ENCODE measurements at places on chromosomes 11 and 22.

DNA sequence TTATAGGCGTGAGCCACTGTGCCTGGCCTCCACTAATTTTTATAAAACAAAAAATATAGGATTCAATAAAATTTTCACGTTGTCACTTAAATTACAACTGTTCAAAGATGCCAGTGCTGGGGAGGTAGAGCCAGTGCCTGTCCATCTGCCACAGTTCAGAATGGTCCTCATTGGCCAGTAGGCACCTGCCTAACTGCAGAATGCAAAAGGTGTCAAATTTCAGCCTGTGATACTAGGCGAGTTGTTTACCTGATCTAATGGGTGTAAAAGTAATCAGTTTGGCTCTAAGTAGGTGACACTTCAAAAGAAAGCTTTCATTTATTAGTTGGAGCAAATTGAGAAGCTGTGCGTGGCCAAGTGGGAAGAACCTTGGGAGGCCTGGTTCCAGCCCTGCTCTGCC is 2.4 kb downstream of the SMARCB1 start:
- DNase-seq, result no peak

DNA sequence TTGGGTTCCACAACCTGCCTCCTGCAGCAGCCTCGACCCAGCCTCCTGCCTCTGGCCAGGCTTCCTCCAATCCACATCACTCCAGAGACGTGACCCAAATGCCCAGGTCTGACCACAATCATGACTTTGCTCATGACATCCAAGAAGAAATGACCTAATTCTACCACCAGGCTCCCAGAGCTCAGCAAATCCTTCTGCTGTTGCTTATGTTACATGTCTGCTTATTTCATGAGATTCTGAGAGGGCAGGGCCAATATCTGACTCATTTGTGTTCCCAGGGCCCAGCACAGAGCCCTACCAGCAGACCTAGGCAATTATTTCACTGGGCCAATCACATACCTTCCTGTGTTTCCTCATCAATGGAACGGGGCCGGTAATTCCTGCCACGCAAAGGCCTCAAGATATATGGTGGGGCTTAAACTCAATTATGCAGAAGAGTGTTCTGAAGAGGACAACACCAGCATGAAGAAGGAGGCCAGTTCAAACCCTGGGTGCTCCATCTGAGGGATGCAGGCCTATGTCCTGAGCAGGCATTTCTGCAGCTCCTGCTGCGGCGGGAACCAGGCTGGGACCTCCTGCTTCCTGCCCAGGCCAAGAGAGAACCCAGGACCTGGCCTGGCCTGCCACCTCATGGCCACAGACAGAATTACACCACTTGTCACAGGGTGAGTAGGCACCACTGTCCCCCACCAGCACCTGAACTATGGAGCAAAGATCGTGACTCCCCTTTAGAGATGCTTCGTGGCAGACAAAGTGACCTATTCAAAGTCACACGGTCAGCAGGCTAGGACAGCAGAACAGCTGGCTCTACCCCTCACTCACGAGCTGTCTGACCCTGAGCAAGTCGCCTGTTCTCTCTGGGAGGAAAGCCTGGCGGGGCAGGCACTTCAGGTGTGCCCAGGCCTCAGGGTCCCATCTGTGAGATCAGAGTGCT is 5.9 kb downstream of the CENPM start:
- DNase-seq, result peak; percentile 83

GRCh38 chr11:100010393-100010792 is 676.7 kb upstream of the ARHGAP42 start:
- no peak for DNase-seq

DNA sequence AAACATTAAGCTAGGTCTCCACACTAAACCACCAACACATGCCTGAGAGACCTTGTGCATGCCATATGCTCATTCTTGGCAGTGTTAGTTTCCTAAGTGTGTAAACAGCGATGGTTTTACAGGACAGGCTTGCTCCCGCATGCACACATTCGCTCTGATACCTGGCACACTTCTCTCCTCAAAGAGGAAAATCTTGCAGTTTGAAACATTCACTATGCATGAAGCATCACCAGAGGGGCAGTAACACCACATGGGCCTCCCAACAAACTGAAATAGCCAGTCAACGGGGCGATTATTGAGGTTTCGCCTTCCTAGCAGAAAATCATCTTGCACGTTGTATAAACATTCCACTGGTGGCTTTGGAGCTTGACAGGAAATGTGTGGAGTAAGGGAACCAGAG is 52.6 kb downstream of the ABTB2 start:
- peak; percentile 44 for DNase-seq

DNA sequence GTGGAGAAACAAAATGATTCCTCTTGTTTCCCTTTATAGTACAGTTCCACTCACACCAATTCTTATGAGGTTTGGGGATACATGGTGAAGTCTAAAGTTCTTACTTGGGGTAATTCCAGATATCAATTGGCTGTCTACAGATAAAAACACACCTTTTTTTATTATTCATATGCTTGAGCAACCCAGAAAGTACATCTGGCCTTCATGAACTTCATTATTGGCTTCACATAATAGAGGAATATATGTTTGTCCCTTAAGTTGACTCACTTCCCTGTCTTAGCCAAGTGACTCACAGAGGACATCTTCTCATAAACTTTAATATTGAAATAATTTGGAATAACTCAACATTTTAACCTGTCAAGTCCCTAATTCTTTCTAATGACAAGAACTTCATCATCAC is 36.3 kb upstream of the SOX6 start:
- peak; percentile 28 for DNase-seq

DNA sequence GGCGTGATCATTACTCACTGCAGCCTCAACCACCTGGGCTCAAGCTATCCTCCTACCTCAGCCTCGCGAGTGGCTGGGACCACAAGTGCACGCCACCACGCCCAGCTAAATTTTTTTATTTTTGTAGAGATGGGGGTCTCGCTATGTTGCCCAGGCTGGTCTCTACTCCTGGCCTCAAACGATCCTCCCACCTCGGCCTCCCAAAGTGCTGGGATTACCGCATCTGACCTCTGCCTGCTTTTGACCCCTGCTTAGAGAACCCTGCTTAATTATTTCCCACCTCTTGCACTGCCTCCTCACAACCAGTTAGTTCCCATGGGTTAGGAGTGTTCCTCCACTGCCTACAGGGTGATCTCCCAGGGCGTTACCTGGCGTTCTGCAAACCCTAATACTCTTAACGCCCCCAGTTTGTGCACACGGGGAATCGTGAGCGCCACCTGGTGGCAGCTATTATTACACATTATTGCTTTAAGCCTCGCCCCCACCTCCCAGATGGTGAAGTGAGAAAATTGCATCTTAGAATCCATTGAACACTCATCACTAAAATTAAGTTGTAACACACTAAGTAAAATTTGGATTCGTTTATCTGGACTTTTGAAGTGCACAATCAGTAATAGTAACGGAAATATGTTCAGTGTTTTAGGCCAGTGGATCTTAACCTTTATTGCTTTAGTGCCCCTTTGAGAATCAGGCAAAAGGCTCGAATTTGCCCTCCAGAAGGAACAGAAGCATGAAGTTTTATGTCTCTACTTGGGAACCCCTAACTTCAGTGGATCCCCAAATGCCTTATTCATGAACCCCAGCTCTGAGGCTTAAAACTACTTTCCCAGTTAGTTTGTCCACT is 61.4 kb upstream of the ASPHD2 start:
- peak; percentile 58 for DNase-seq

- DNase-seq, result no peak
Observed at GRCh38 chr22:45917146-45917545, 59.8 kb downstream of the WNT7B start.

- peak; percentile 17 for DNase-seq
Observed at GRCh38 chr11:111765320-111765983, 737 bp downstream of the PPP2R1B start.

GRCh38 chr11:111764621-111765020 is 1.6 kb downstream of the PPP2R1B start:
- peak; percentile 73 for DNase-seq

DNA sequence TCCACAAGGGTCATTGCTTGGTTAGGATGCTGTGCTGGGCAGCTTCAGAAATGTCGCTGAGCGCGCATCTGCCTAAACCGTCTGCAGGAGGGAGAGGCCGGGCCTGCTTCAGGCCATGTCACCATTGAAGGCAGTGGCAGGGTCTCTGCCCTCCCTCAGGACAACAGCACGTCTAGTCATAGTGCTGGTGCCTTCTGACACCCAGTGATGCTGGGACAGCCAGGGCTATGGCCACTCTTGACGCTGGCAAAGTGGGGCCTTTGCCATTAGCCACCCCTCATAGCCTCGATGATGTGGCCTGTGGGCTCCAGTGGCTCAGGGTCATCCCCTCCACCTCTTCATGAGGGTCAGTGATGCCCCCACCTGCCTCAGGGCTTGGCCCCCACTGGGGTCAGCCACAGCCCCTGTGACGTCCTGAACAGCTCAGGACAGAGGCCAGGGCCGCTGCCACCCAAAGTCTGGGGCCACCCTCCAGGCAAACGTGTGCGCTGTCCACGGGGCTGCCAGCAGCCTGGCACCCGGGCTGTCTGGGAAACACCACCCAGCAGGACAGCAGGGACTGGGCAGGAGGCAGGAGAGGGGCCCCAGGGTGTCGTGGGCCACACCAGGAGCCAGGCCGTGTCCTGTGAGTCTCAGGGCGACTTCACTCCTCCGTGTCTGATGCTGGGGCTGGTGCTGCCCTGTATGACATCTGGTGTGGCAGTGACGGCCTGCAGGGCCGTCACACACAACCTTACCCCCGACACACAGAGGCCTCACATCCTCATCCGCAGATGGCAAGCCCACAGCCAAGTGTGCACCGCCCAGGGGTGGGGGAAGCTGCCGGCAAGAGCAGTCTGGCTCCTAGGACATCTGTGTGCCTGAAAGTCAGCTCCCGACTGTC is 42.5 kb downstream of the CERK start:
- no peak for DNase-seq

- no peak for DNase-seq
Observed at GRCh38 chr22:29078036-29078868, 5.4 kb downstream of the KREMEN1 start.

DNA sequence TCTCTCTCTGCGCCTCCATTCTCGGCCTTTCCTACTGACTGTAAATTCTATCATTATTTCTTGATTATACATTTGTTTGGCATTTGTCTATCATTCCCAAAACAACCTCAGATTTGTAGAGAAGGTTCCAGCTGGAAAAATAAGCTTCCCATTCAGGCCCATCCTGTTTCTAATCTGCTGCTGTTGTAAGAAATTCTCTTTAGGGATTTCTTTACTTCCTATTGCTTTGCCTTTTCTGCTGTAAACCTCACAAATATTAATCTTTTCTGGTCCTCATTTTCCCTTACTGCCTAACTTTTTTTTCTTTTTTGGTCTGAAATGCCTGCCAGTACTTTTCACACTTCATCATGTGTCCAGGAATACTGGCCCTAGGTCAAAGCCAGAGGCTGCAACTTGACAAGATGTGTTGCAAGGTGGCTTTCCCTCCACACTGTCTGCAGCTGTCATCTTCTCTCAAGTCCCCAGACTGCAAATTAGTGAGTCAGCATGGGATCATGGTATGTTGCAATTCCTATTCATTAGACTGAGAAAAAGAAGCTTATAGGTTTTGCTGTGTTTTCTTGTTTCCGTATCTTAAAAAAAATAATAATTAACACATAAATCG is 858.7 kb upstream of the CHORDC1 start:
- DNase-seq, result peak; percentile 33

DNA sequence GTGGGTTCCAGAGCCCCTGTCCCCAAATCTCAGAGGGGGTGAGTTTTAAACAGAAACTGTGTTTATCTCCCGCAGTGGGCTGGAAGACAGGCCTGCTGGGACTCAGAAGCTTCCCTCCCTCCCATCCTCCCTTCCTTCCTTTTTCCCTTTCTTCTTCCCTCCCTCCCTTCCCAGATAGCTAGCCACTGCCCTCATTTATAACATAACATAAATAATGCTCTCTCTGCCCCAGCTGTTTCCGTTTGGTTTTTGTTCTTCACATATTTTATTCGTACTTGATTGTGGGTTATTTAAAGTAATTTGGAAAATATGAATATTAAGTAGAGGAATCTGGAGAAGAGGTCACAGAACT is 140.9 kb downstream of the TEAD1 start:
- no peak for DNase-seq
